ENCODE measurements at places on chromosomes 1 and 21.

- DNase-seq = no peak
Observed at GRCh38 chr1:12447849-12448312, 170.1 kb downstream of the DHRS3 start.

GRCh38 chr1:185426848-185427247 is 109.8 kb upstream of the IVNS1ABP start:
- no peak for DNase-seq

DNA sequence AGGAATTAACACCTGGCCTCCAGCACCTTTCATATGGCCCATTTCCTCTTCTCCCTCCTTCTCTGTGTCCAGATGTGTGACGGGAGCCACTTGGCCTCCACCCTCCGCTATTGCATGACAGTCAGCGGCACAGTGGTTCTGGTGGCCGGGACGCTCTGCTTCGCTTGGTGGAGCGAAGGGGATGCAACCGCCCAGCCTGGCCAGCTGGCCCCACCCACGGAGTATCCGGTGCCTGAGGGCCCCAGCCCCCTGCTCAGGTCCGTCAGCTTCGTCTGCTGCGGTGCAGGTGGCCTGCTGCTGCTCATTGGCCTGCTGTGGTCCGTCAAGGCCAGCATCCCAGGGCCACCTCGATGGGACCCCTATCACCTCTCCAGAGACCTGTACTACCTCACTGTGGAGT is 5.6 kb downstream of the TMEM61 start:
- DNase-seq = no peak

DNA sequence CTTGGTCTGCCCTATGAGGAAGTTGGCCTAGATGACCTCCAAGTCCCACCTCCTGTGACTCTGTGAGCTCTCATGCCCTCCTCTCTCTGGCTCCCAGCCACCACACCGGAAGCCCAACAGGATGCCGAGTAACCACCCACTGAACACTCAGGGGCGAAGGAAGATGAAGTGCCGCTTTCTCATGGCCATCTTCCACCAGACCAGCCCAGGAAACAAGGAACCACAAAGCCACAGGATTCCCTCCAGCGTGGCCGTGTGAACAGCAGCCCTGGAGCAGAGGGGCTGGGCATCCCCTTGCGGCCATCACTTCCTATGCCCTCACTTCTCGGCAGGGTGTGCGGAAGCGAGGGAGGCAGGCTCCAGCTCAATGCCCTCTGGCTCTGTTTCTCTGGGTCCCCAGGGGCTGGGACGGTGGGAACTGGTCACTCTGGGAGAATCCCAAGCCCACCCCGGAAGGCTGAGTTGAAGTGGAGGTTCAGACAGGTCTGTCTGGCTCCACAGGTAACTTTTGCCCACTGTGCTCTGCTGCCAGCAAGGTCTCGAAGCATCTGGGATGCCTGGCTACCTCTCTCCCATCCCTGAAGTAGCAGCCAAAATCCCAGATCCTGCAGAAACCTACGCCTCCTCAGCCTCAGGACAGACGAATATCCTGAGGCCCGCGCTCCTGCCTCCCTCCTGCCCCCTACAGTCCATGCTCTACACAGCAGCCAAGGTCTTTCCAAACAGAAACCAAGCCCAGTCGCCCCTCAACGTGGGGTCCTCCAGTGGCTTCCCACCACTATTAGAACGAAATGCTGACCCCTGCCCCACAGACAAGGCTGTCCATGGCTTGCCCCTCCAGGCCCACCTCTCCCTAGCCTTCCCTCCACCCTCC is 44.2 kb upstream of the ECE1 start:
- no peak for DNase-seq

- DNase-seq = no peak
Observed at GRCh38 chr1:202639500-202639899, 70.8 kb downstream of the SYT2 start.

- no peak for DNase-seq
Observed at GRCh38 chr1:228987286-228987685, 252.0 kb downstream of the RHOU start.

- DNase-seq = peak; percentile 86
Observed at GRCh38 chr1:35448344-35448801, 108.8 kb downstream of the KIAA0319L start.

GRCh38 chr1:211894312-211894711 is 63.7 kb upstream of the LPGAT1 start:
- no peak for DNase-seq

DNA sequence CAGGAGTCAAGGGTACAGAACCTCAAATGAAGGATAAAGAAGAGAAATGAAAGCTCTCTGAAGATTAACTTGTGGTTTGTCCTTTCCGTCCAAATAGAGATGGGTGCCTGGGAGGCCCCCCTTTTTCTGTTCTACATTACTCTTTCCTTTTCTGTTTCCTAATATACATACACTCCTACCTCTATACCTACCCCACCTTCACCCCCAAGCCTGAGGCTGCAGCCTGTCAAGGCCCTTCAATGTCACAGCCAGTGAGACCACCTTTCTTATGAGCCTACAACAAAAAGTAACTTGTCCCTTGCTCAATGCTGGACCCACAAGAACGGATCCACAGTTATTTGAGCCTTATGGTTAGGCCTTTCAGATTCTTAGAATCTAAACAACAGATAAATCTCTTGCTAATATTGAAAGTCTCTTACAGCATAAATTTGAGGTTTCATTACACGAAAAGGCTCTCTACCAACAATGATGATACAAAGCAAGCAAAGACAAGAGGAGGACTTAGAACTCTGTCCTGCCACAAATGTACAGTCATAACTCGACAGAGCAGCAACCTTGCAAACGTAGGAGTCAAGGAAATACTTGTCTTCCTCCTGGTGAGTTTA is 4.1 kb upstream of the TRAF3IP3 start:
- no peak for DNase-seq

GRCh38 chr1:203162403-203162802 is 13.2 kb downstream of the MYBPH start:
- DNase-seq = no peak

DNA sequence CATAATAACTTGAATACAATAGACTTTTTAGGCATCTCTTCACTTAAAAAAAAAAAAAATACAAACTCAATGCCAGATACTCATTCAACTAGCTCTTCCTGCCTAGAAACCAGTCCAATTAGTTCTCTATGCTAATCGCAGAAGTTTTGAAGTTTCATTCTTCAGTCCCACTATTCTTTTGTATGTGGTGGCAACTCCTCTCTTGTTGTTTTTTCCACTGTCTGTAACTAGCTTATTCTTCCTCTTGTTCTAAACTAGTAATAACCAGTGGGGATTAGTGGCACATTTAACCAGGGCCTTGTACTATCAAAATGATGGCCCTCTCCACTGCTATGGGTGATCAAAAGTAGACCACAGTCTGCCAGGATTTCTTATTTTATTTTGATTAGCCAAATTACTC is 52.5 kb downstream of the SELENOF start:
- no peak for DNase-seq

DNA sequence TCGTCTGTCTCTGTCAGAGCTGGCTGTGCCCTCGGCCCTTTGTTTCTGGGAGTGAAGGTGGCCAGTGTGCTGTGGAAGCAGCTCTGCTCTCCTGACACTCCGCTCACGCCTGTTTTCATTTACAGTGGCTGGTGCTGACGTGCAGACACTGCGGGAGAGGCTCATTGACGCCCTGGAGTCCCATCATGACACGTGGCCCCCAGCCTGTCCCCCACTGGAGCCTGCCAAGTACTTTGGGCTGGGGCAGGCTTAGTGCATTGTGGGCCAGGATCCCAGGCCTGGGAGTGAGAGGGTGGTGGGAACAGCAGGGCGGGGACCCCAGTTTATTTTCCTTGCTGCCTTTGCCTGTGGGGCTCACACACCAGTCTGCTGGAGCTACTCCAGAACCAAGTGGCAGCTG is 21.1 kb downstream of the QSOX1 start:
- DNase-seq = no peak

DNA sequence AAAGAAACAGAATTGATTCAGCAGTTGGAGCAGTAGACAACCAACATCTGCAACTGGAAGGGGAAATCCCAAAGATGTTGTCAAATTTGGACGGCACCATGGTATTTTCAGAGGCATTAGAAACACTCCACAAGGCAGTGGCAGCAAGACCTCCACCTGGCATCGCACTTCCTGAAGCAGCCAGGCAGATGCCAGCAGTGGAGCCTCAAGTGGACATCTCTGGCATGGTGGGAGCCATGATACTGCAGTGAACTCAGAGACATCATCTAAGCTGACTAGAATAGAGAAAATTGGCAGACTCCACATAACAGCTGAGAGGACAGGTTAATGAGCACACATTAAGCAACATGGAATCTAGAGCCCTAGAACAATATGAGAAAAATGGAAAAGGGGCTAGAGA is 33.9 kb upstream of the RGS8 start:
- no peak for DNase-seq

DNA sequence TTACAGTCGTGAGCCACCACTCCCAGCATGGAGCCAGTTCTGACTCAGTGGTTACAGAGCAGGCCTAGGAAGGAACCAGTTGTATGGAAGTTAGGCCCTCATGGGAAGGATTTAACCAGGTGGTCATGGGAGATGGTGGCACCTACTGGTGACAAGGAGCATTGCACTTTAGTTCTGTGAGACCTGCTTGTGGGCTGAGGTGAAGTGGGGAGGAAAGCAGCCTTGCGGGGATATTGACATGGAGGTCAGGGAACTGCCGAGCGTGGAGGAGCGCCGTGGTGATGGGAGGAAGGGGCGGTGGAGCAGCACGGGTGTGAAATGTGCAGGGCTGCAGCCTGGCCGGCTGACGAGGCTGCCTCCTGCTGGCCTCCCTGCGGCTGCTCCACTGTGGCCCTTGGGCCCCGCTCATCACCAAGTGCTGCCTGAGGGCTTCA is 100.4 kb downstream of the GALNT2 start:
- DNase-seq = peak; percentile 31

Measured in epithelial cell of prostate (primary cell).